ENCODE measurements at places on chromosomes 11 and 22.

- no peak for DNase-seq
These were observed 8.9 kb downstream of the SUSD2 start for GRCh38 chr22:24190159-24190540.

DNA sequence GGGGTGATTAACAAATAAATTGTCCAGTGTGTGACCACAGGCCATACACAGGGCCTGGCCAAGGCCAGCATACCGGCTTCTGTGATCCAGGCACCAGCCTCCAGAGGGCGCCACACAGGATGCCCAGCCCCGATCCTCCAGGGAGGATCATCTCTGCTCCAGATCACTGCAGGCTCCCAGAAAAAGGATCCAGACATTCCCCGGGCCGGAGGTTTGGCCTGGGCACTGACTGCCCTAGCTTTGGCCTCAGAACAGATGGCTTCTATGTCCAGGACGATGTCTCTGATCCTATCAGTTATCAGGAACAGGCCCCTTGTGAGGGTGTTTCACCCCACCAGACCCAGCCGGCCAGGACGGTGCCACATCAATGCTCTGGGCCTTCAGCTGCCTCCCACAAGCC, 74.5 kb upstream of the LMO1 start:
- DNase-seq, result peak; percentile 1

GRCh38 chr11:98234698-98235097, 786.1 kb upstream of the CNTN5 start:
- no peak for DNase-seq

DNA sequence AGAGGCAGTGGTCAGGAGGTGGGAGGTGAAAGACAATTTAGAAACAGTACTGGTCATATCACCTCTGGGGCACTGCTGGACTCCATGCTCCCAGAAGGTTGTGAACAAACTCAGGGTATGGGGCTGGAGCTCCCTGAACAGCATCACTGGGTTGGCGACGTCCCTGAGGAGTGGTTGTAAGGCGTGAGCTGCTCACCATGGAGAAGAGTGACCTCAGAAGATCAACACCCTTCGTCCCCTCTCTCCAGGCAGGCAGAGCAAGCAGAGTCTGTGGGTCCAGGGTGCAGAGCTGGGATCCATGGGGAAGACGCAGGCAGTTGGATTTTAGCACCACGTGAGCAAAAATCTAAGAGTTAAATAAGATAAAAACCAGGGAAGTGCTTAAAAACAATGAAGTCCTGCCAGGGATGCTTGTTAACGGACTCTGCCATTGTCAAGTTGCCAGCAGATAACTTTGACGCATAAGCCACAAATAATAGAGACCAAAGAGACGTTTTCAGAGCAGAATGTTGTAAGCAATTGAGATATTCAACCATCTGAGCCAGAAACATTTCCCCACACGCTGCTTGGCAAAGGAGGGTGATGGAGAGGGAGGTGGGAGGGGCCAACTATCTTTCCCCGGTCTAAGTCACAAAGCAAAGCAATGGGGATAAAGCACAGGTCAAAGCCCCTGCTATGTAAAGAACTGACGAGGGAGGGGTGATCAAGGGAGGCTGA, 13.6 kb downstream of the PNPLA5 start:
- no peak for DNase-seq

- DNase-seq, result no peak
These were observed 100.3 kb downstream of the RRM1 start for GRCh38 chr11:4194889-4195288.

GRCh38 chr11:10480760-10481159, 25.7 kb downstream of the AMPD3 start:
- DNase-seq, result no peak

GRCh38 chr11:119103793-119104192, 2.1 kb upstream of the DPAGT1 start:
- no peak for DNase-seq

DNA sequence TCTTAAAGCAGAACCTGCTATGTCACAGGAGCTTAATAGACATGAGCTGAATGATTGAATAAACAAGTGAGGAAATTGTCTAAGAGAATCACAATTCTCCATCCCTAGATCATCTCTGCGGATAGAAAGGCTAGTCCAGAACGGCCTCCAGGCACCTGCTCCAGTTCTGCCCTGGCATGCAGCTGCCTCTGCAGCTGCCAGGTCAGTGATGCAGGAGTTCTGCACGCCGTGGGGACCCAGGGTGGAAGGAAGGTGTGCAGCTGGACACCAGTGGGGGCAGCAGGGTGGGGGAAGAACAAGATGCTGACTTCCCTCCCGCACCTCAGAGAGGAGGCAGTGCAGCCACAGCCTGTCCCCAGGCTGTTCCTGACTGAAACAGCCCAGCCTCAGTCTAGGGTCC, 192.1 kb upstream of the NCAM1 start:
- DNase-seq, result no peak

DNA sequence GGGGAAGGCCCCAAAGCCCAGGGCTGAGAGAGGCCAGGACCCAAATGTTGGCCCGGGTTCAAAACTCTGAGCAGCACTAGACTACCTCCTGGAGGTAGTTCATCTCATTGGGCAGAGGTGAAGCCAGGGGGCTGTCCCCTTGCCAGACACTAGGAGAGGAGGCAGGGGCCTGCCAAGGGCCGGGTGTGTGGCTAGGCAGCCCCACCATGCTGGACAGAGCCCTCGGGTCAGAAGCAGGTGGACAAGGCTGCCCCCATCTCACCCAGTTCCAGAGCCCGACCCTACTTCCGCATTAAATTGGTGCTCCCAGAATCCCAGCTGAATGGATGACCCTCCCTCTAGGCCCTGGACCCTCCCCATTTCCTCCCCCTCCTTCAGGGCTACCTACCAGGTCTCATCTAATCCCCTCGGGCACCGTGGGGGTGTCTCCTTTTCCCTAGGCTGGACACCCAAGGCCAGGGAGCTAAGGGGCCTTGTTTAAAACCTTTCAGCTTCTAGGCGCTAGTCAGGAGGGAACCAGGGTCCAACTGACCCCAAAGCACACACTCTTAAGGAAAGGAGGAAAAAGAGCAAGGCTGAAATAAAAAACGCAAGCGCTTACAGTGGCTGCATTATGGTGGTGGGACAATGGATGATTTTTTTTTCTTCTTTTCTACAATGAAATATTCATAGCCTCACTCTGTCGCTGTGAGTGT, 72.1 kb upstream of the TCF20 start:
- DNase-seq, result no peak

DNA sequence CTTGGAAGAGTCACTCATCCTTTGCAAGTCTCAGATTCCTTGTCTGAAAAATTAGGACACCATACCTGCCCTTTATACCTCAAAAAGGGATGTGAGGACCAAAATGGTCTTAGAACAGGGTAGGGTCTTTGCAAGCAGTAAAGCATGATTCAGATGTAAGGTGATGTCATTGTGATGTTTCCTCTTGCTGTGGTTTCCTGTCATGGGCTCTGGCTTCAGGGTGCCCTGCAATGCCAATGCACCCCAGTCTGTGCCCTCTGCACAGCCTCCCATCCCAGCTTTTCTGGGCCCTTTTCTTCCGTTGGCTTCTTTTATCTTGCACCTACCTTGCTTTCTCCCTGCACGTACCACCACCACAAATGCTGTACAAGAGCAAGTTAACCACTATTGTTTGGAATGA, 87.8 kb upstream of the NNMT start:
- no peak for DNase-seq

GRCh38 chr11:107549253-107549953, 16.1 kb downstream of the ALKBH8 start:
- DNase-seq, result no peak

DNA sequence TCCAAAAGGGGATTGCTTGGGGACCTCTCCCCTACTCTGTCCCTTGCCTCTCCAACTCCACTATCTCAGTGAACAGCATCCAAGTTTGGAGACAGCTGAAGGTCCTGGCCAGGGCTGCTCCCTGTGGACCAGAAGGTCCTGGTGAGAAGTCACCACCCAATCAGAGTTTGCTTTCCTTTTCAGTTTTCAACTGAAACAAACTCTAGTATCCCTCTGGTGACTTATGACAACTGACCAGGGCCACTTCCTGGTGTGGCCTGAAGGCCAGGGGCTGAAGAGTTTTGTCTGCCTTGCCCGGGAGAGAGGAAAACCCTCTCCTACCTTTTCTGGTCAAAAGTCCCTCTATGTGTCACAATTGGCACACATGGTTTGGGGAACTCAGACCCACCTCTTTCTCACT, 5.1 kb downstream of the JAML start:
- no peak for DNase-seq

- DNase-seq, result no peak
These were observed 23.5 kb downstream of the PKNOX2 start for GRCh38 chr11:125188021-125188420.

- no peak for DNase-seq
These were observed 2.8 kb upstream of the CDC42EP1 start for GRCh38 chr22:37557321-37558001.

DNA sequence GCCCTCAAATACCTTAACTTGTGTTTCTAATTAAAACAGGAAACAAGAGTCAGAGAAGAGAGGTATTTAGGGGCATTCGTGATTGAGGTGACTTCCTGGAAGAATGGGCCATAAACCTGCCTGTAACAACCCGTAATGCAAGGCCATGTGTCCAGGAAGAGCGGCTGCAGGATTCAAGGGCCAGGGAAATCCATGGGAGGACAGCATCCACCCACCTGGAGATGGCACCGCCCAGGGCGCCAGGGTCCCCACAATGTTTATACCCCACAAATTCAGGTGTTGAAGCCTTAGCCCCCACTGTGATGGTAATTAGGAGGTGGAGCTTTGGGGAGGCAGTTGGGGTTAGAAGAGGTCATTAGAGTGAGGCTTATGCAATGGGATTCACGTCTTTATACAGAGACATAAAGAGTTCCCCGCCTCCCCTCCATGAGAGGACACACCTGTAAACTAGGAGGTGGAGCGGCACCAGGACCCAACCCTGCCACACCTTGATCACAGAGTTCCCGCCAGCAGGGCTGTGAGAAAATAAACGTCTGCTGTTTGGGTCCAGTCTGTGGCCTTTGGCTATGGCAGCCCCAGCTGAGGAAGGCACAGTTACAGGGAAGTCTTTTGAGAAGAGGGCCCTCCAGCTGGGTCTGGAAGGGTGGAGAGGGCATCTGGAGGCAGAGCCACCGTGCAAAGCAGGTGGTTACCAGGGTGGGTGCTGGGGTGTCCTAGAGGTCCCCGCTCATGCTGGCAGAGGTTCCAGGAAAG, 1394.3 kb downstream of the TBC1D22A start:
- no peak for DNase-seq

DNA sequence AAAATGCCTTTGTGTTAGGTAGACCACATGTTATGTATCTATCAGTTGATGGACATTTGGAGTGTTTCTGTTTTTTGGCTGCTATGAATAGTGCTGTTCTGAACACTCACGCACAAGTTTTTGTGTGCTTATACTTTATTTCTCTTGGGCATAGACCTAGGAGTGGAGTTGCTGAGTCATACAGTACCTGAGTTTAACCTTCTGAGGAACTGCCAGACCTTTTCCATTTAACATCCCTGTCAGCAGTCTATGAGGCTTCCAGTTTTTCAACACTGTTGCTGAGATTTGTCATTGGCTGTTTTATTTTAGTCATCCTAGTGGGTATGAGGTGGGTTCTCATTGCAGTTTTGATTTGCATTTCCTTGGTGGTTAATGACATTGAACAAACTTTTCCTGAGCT, 4.4 kb downstream of the CTTN start:
- no peak for DNase-seq

- no peak for DNase-seq
These were observed 32.9 kb upstream of the CLMP start for GRCh38 chr11:123227763-123228495.

DNA sequence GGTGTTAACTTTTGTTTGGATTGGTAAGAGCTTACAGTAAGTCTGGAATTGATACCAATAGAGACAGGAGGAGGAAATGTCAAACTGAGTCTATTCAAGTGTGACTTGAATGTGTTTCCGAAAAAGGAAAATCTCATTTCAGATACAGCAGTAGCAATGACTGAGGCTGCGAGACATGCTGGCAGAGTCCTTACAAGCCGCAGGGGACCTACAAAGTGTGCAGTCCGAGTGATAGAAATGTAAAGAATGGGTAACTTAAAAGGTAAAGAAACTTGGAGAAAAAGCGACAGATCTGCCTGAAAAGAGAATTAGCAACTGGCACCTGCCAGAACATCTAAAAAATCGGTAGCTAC, 444 bp downstream of the CWF19L2 start:
- no peak for DNase-seq
